NCI-H82 (cell line): ENCODE measurements at places on chromosomes 3 and 15.

DNA sequence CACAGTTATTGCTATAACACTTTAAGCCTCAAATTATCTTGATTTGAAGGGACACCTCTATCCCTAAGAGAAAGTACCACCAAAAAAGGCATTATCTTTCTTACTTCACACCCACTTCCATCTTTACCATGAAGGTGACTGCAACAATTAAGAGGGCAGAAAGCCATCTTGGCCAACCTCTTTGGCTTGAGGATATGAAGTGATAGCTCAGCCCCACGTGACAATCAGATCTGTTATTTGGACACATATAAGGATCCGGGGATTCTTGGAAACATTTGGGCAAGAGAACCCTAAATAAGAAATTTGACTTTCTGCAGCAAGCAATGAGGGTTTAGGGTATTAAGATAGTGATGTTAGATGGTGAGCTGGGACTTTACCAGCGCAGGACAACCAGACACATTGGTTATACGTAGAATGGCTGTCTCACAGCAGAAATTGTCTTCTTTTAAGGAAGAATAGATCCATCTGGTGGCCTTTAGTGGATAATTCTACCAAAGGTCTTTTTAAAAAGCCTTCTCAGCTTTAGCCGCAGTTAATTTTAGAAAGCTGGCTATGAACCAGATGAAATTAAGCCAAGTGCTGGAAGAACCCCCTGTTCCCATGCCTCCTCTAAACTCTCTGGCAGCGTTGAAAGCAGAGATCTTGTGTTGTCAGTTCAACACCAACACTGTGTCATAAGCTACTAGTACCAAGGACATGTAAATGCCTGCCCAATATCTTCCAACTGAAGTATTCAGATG lies 12.3 kb downstream of the HCLS1 start:
- no peak for DNase-seq

DNA sequence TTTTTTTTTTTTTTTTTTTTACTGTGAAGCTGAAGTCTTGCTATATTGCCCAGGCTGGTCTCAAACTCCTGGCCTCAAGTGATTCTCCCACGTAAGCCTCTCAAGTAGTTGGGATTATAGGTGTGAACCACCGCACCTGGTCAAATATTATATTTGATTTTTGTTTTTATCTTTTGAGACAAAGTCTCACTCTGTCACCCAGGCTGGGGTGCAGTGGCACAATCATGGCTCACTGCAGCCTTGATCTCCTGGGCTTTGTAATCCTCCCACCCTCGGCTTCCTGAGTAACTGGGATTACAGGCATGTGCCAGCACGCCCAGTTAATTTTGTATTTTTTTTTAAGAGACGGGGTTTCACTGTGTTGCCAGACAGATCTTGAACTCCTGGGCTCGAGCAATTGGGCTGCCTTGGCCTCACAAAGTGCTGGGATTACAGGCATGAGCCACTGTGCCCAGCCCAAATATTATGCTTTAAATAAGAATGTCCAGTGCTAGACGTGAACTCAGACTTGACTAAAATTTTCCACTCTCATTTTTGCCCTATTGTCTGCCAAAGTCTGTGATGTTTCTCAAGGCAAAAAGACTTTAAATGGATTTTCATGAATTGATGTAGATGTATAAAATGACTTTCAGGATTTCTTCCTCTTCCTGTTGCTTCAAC lies 33.4 kb upstream of the CRBN start:
- DNase-seq: no peak

DNA sequence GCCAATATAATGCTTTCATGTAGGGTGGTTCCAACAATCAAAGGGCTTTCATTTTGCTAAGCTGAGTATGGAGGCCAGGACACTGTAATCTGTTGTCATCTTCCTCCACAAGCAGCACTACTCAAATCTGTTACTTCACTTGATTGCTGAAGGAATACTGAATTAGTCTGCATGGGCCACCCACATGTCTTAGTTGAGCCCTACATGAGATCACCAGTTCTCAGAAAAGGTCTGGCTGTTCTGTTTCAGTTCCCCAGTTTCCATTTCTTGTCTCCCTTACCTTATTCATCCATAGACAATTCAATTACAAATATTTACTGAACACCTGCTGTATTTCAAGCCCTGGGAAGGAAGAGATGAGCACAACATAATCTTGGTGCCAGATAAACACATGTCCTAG lies 119.2 kb downstream of the FHIT start:
- DNase-seq: no peak

- no peak for DNase-seq
Observed at GRCh38 chr15:53627279-53627678, 132.2 kb downstream of the WDR72 start.

GRCh38 chr3:152317956-152318355 lies 49.2 kb downstream of the MBNL1 start:
- no peak for DNase-seq

DNA sequence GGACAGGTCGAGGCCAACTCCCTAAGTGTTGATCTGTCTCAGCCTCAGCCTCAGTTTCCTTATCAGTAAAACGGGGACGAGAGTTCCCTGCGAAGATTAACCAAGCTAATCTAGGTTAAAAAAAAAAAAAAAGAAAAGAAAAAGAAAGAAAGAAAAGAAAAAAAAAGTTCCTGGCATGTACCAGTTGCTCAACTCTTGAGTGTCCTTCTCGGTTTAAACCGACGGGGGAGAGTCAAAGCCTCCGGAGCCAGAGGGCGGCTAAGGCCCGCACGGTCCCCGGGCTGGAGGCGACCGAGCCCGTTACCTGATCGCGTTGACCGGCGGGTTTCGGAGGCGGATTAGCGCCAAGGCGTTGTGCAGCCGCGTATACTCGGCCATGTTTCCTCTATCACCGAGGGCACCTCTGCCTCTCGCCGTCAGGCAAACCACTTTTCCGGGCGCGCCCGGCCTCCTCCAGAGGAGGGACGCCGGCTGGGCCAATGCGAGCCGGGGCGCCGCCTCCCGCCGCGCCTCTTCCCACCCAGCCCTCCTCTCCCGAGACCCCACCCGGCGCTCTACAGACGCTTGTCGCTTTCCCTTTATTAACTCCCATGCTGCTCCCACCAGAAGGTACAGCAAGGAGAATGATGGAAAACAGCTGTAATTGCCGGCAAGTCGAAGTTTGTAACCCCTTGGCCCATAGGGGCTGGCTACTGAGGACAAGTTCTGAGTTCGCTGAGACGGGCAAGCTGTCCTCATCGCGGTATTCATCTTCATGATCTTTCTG lies at the start of gene EHHADH:
Gene EHHADH, minus strand, starts transcription at position 405 of the 766 bp plus-strand sequence. Its CDS starts 27 bp downstream, at position 378.
- DNase-seq: peak; percentile 92

GRCh38 chr3:25820816-25821486 lies 31.1 kb downstream of the OXSM start:
- no peak for DNase-seq

- DNase-seq: no peak
Observed at GRCh38 chr15:67109141-67110034, 44.0 kb downstream of the SMAD3 start.

DNA sequence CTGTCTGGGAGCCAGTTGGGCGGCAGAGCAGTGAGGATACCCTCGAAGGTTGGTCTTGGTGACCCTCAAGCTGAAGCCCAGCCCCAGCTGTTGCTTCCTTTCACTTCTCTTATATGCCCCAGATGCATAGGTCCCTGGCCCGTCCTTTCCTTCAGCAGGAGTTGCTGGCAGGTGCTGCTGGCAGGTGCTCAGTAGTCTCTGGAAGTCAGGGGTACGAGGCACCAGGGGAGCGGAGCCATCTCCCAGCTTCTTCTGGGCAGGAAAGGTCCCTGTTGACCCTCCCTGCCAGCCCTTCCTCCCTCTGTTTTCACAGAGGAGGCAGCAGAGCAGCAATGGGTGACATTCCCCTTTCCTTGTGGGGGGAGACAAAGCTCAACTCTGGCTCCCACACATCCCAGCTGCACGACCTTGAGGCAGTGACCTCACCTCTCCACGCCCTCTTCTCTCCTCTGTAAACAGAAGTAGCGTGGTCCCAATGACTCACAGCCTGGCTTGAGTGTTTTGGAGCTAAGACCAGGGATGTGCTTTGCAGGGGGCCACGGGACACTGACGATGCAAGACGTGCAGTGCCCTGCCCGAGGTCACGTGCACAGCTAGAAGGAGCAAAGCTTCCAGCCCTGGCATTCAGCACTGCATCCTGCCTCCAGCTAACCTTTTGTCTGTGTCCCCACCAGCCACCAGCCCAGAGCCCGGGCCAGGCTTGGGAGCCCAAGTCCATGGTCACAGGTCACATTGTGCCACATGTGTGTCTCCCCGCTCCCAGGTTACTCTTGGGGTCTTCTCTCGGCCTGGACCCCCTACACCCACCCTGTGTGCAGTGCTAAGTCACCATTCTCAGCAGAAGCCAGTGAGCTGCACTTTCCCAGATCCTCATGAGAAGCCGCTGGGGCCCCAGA lies 49.7 kb downstream of the SLC6A6 start:
- no peak for DNase-seq

GRCh38 chr15:71596672-71597071 lies 213.7 kb upstream of the NR2E3 start:
- no peak for DNase-seq

DNA sequence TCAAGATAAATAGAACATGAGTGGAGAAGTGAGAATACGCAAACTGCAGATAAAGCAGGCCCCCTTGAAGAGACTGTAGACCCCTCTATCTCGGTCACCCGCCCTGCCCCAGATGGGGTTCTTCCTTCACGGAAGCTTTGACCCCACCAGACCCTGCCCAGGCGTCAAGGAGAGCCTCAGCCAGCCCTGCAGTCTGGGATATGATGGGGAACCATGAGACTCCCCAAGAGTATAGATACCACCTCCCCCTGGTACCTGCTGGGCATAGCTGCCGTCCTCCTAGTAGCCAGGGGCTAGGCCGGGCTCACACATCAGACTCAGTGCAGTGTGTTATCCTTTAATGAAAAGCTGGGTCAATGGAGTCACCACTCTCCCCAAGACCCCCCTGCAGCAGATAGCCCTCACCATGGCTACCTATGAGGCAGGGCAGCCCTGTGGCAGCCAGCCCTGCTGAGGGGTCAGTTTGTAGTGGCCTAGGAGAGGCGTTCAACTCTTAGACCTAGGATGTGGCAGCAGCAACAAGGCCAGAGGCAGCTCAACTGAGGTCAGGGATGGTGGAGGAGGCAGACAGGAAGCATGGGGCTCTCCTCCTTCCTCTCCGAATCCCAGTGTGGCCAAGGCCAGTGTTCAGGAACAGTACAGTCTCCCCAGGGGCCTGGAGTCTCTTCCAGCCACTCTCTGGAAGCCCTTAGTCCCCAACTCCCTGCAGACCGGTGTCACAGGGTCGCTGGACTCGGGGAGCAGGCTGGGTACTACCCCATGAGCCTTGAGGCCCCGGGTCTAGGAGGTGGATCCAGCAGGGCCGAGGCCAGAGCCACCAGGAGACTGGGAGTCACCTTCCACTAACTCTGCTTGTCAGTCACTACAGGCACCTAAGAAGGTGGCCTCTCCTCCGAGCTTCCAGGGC lies 26.1 kb downstream of the PLXNB1 start:
- DNase-seq: no peak

GRCh38 chr15:83155942-83156341 lies 48.5 kb downstream of the TM6SF1 start:
- DNase-seq: no peak

- DNase-seq: no peak
Observed at GRCh38 chr15:99451484-99451883, 114.3 kb upstream of the MEF2A start.

- peak; percentile 36 for DNase-seq
Observed at GRCh38 chr3:75001330-75001729, 386.9 kb upstream of the CNTN3 start.

DNA sequence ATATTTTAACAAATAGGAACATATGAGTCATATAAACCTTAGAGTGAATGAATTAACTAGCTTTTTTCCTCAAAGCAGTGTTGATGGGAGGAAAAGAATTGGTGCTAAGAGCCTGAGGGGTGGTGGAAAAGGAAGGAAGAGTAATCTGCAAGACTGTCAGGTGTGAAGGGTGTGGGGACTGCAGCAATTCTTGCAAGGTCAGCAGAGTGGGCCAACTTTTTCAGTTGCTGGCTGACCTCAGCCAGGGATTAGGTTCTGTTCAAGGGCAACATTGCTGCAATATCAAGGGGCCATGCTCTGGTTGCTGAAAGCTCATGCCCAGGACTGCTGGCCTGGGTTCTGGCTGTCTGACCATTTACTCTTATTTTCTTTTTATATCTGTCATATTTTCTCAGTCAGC lies 23.0 kb upstream of the CLRN1 start:
- DNase-seq: no peak

DNA sequence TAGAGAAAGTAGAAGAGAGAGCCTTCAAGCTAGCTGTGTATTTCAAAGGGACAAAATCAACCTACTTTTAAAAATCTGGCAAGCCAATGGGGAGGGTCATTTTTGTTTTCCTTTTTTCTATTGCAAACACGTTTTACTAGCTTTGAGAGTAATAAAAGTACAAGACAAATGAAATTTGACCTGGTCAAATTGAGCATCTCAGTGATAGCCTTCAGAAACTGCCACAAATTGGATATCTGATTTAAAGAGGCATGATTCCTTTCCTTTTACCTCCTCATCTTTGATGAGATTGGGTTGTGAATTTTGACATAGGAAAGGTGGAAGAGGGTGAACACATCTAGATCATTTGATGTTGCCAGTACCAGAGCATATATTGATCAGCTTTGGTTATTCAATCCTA lies 53.6 kb upstream of the RBMS3 start:
- DNase-seq: no peak

DNA sequence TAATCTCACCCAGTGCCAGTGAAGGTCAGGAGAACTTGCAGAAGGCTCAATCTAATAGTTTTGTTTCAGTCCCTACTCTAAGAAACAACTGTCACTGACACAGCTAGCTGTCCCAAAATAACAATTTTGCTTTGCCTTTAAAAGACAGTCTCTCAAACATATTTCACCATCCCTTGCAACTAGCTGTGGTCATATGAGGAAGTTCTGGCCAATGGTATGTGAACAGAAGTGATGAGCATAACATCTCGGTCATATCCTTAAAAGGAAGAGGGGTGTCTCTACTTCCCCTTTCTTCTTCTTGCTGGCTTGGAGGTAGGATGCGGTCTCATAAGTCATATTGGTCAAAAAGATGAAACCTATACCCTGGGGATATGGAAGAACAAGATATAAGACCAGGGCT lies 198.1 kb downstream of the NEK10 start:
- no peak for DNase-seq

GRCh38 chr3:185959609-185960521 lies 22.1 kb upstream of the TRA2B start:
- no peak for DNase-seq

DNA sequence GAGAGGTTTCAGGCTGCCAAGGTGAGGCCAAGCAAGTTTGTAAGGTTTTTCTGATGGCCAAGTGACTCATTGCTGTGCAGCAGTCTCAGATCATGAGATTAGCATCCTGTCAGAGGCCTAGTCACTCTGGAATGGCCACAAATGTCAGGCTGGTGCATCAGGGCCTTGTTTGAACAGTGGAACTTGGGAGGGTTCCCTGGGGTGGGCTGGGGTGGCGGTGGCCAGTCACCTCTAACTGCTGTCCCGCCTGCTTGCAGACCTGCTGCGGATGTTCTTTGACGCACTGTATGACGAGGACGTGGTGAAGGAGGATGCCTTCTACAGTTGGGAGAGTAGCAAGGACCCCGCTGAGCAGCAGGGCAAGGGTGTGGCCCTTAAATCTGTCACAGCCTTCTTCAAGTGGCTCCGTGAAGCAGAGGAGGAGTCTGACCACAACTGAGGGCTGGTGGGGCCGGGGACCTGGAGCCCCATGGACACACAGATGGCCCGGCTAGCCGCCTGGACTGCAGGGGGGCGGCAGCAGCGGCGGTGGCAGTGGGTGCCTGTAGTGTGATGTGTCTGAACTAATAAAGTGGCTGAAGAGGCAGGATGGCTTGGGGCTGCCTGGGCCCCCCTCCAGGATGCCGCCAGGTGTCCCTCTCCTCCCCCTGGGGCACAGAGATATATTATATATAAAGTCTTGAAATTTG lies 2.8 kb upstream of the FAM131A start:
- no peak for DNase-seq
